ENCODE measurements at places on chromosomes 7 and 10. TPM values are rescaled to one million over a fixed set of nuclear protein-coding genes. Genes with fewer than 3 reads are reported as not detected.
A peak's percentile ranks its signal among the peaks of the same experiment; 100 is the strongest.

The IL15RA gene
- 0.48 TPM for total RNA-seq

The KCNMA1 gene
- total RNA-seq: 5.8 TPM

The UNCX gene
- total RNA-seq: not detected

The LIMK1 gene
- total RNA-seq: 62.7 TPM

The RBAK gene
- 20.0 TPM for total RNA-seq

- H3K4me1 ChIP-seq: no peaks in the 10 kb centered on the region
- no peaks in the 10 kb centered on the region for H3K36me3 ChIP-seq
- no peak for DNase-seq
- H3K27me3 ChIP-seq: peaks cover 24% of the 10 kb centered on the region
- no peak overlapping the region for H3K4me3 ChIP-seq
These were observed 15.7 kb upstream of the CBLL1 start for GRCh38 chr7:107728276-107728675.

GRCh38 chr7:68245688-68246087 is 1249.1 kb downstream of the TYW1 start:
- peaks cover 2% of the 10 kb centered on the region for H3K4me1 ChIP-seq
- H3K27ac ChIP-seq: no peak overlapping the region
- H3K4me3 ChIP-seq: no peak overlapping the region
- DNase-seq: no peak

GRCh38 chr10:78476156-78476555 is 442.5 kb downstream of the RPS24 start:
- H3K27me3 ChIP-seq: peaks cover 19% of the 10 kb centered on the region

GRCh38 chr7:95687759-95688343 is 84.5 kb upstream of the DYNC1I1 start:
- no peaks in the 10 kb centered on the region for H3K36me3 ChIP-seq
- H3K4me3 ChIP-seq: no peak overlapping the region
- H3K27ac ChIP-seq: no peak overlapping the region
- H3K27me3 ChIP-seq: no peaks in the 10 kb centered on the region

DNA sequence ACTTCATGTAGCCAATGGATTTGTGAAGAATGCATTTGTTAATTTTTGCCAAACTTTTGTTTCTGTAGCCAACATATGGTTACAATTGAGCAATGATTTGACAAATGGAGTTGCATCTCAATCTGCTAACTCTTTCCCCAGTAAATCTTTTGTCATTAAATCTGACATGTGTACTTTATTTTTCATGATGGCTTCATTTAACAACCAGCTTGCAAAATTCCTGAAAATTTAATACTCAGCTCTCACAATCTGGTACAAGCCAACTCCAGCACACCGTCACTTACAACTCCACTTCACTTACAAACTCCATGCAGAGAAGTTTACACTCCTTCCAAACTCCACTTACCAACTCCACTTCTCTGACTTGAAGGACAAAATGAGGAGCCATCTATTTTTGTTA is 26.5 kb upstream of the HIBADH start:
- H3K27me3 ChIP-seq: no peaks in the 10 kb centered on the region
- no peak overlapping the region for H3K4me3 ChIP-seq
- H3K27ac ChIP-seq: no peak overlapping the region
- H3K4me1 ChIP-seq: no peaks in the 10 kb centered on the region
- no peaks in the 10 kb centered on the region for H3K36me3 ChIP-seq

- H3K27ac ChIP-seq: peak overlapping the region; percentile 96
- no peaks in the 10 kb centered on the region for H3K27me3 ChIP-seq
- no peak overlapping the region for H3K4me3 ChIP-seq
- H3K4me1 ChIP-seq: peaks cover 23% of the 10 kb centered on the region
- DNase-seq: no peak
- peaks cover 1% of the 10 kb centered on the region for H3K36me3 ChIP-seq
These were observed 434 bp upstream of the PLEKHA8 start for GRCh38 chr7:30027740-30028215.

- peaks cover 10% of the 10 kb centered on the region for H3K27me3 ChIP-seq
- no peak for DNase-seq
- H3K4me3 ChIP-seq: no peak overlapping the region
- H3K36me3 ChIP-seq: no peaks in the 10 kb centered on the region
- no peak overlapping the region for H3K27ac ChIP-seq
- H3K4me1 ChIP-seq: peaks cover 13% of the 10 kb centered on the region
These were observed 32.2 kb upstream of the TRIL start for GRCh38 chr7:28990200-28990960.

GRCh38 chr10:33434933-33435332 is 100.5 kb upstream of the NRP1 start:
- H3K4me1 ChIP-seq: peaks cover 12% of the 10 kb centered on the region
- no peak overlapping the region for H3K27ac ChIP-seq
- no peaks in the 10 kb centered on the region for H3K36me3 ChIP-seq
- no peak overlapping the region for H3K4me3 ChIP-seq
- H3K27me3 ChIP-seq: peaks cover 9% of the 10 kb centered on the region

GRCh38 chr10:59635502-59636290 is 74.0 kb downstream of the SLC16A9 start:
- no peaks in the 10 kb centered on the region for H3K4me1 ChIP-seq
- H3K27me3 ChIP-seq: peaks cover 6% of the 10 kb centered on the region
- no peak overlapping the region for H3K27ac ChIP-seq
- no peak overlapping the region for H3K4me3 ChIP-seq
- H3K36me3 ChIP-seq: no peaks in the 10 kb centered on the region

- H3K4me3 ChIP-seq: no peak overlapping the region
- peaks cover 4% of the 10 kb centered on the region for H3K27me3 ChIP-seq
- H3K27ac ChIP-seq: no peak overlapping the region
- H3K4me1 ChIP-seq: peaks cover 17% of the 10 kb centered on the region
These were observed 46.5 kb downstream of the ABLIM1 start for GRCh38 chr10:114611617-114612016.

- H3K27me3 ChIP-seq: no peaks in the 10 kb centered on the region
- no peak overlapping the region for H3K4me3 ChIP-seq
- H3K36me3 ChIP-seq: peaks cover 9% of the 10 kb centered on the region
- H3K27ac ChIP-seq: no peak overlapping the region
These were observed 66.4 kb downstream of the MTURN start for GRCh38 chr7:30201161-30201666.

GRCh38 chr7:32147546-32148268 is 77.5 kb upstream of the PDE1C start:
- H3K4me3 ChIP-seq: no peak overlapping the region
- H3K36me3 ChIP-seq: no peaks in the 10 kb centered on the region
- no peak overlapping the region for H3K27ac ChIP-seq
- H3K4me1 ChIP-seq: no peaks in the 10 kb centered on the region
- DNase-seq: no peak

DNA sequence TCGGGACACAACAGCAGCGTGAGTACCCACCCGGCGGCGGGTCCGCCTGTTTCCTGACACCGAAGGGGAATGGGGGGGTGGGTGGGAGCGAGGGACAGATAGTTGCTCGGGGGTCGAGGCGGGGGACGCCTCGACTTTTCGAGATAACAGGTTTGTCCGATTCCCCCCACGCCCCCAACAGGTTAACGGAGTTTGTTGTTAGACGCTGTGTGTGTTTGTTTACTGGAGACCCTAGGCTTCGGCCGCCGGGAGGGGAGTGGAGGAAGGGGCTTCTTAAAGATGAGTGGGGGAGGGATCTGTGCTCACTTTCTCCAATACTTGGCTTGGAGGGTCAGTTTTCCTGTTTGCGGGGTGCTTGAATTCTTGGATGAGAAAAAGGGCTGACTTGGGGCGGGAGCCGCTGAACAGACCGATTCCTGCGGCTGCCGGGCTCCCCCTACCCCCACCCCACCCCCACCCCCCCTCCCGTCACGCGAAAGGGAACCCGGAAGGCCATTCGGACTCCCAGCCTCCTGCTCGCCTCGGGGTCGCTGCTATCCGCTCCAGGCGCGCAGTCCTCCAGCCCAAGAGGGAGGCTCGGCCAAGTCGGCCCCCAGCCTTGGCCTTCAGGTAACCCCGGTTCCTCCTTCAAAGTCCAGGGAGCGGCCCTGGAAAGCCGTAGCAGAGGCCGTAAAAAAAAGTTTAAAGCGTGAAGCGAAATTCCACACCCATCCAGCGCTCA is 1.0 kb downstream of the SORCS3 start:
- peaks cover 17% of the 10 kb centered on the region for H3K4me1 ChIP-seq
- H3K27me3 ChIP-seq: peaks cover 88% of the 10 kb centered on the region
- H3K4me3 ChIP-seq: peak overlapping the region; percentile 61
- DNase-seq: no peak

DNA sequence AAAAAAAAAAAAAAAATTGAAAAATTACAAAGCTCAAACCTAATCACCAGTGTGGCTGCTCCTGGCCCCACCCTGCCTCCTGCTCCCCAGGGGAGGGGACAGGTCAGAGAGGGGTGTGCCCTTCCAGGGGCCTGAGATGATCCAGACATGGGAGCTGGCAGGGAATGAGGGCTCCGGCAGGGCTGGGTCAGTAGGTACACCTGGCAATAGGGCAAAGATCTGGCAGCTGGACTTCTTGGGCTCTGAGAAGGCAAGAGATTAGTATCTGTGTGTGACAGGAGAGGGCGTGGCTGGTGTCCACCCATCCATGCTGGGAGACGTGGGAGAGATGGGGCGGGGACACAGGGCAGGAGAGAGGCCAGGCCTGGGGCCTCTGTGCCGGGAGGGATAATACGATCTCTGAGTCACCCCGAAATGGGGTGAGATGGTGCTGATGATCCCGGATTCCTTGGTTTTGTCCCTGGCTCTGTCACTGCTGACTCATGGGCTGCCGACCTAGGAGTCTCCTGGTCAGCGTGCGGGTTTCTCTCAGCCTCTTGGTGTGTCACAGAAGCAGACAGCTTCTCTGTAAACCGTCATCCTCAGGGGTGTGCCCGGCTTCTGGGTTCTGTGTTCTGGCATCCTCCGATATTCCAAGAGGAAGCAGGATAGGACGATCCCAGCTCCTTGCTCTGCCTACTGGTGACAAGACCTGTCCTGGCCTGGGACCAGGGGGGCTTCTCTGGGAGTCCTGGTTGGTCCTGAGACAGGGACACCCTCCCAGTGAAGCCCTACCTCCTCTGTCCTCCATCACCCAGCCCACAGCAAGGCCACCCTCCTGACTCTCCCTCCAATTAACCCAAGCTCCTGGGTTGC is 8.2 kb upstream of the CLDN4 start:
- H3K4me1 ChIP-seq: peaks cover 14% of the 10 kb centered on the region
- no peak for DNase-seq
- H3K27me3 ChIP-seq: peaks cover 15% of the 10 kb centered on the region
- no peaks in the 10 kb centered on the region for H3K36me3 ChIP-seq
- H3K4me3 ChIP-seq: no peak overlapping the region

DNA sequence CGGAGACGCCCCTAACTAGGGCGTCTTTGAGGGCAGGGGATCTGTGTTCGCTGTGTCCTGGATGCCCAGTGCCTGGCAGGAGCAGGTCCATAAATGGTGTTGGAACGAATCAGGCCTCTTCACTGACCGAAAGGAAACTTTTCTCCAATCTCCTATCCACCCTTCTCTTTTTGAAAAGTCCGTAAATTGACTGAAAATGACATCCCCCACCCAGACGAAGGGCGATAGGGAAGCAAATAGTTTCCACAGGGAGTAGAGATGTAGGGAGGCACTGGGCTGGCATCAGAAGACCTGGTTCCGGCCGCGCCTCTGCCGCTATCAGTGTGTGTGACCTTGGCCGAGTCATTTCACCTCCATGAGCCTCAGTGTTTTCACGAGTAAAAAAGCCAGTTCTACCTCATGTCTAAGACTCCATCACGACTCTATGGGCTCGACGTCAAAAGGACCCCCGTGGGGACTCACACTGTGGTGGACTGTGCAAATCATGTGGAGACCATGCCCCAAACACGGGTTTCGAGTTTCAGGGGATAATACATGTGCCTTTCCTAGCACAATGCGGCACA is 497 bp upstream of the RAB11FIP2 start:
- DNase-seq: no peak
- no peaks in the 10 kb centered on the region for H3K27me3 ChIP-seq
- H3K4me1 ChIP-seq: peaks cover 23% of the 10 kb centered on the region
- H3K4me3 ChIP-seq: peak overlapping the region; percentile 87
- H3K36me3 ChIP-seq: no peaks in the 10 kb centered on the region

DNA sequence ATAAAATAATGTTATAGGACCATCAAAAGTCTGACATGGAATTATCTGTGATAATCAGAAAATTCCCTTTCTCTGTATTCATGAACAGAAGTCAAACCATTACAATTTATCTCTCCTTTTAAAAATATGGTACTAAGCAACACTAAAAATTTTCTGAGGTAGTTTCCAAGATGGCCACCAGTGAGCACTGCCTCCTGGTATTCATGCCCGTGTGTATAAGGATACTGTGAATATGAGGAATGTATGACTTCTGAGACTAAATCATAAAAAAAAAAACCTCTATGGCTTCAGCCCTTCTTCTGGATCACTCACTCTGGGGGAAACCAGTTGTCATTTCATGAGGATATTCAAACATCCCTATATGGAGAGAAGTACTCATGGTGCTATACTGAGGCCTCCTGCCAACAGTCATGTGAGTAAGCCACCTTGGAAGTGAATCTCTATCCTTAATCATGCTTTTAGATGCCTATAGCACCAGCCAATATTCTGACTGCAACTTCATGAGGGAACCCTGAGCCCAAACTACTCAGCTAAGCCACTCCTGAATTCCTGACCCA is 41.1 kb downstream of the SIRT1 start:
- H3K4me1 ChIP-seq: no peaks in the 10 kb centered on the region
- no peak overlapping the region for H3K4me3 ChIP-seq
- H3K36me3 ChIP-seq: peaks cover 9% of the 10 kb centered on the region
- no peak overlapping the region for H3K27ac ChIP-seq
- DNase-seq: no peak

- H3K36me3 ChIP-seq: no peaks in the 10 kb centered on the region
- no peaks in the 10 kb centered on the region for H3K4me1 ChIP-seq
- DNase-seq: no peak
These were observed 6.1 kb upstream of the LAMB4 start for GRCh38 chr7:108136191-108136688.

- no peaks in the 10 kb centered on the region for H3K27me3 ChIP-seq
- no peak for DNase-seq
- H3K36me3 ChIP-seq: peaks cover 8% of the 10 kb centered on the region
- H3K4me3 ChIP-seq: no peak overlapping the region
- H3K4me1 ChIP-seq: peaks cover 12% of the 10 kb centered on the region
- no peak overlapping the region for H3K27ac ChIP-seq
These were observed 82.1 kb downstream of the USP6NL start for GRCh38 chr10:11529276-11529903.

GRCh38 chr7:66069732-66070131 is 5.9 kb upstream of the ASL start:
- no peak for DNase-seq
- no peak overlapping the region for H3K4me3 ChIP-seq
- H3K36me3 ChIP-seq: no peaks in the 10 kb centered on the region
- H3K4me1 ChIP-seq: no peaks in the 10 kb centered on the region
- peaks cover 7% of the 10 kb centered on the region for H3K27me3 ChIP-seq
- H3K27ac ChIP-seq: no peak overlapping the region

- H3K27me3 ChIP-seq: no peaks in the 10 kb centered on the region
- no peaks in the 10 kb centered on the region for H3K36me3 ChIP-seq
- no peak overlapping the region for H3K27ac ChIP-seq
- no peak for DNase-seq
- peaks cover 2% of the 10 kb centered on the region for H3K4me1 ChIP-seq
These were observed 590.3 kb upstream of the SORCS1 start for GRCh38 chr10:107754814-107755213.

DNA sequence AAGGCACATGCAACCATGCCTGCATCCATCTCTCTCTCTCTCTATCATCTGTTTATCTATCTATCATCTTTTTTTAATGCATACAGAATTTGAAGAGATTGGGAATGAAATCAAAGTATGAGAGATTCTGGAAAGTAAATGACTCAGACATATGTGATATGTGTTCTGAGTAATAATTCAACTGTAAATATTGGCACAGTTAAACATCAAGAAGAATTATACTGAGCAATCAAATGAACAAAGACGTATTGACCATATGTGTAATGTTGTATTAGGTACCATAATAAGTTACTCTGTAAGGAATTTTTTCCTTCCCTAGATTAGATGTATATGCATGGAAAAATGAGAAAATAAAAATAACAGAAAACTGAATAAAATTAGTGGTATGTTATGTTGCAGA is 108.3 kb downstream of the SUGCT start:
- no peak for DNase-seq
- no peaks in the 10 kb centered on the region for H3K36me3 ChIP-seq
- H3K27me3 ChIP-seq: no peaks in the 10 kb centered on the region
